ENCODE measurements at places on chromosomes 5 and 9. TPM values are rescaled to one million over a fixed set of nuclear protein-coding genes. Genes with fewer than 3 reads are reported as not detected.

GRCh38 chr5:73266925-73267765 lies 94.2 kb downstream of the TMEM174 start:
- DNase-seq = no peak
- H3K36me3 ChIP-seq = no peaks in the 10 kb centered on the region
- no peaks in the 10 kb centered on the region for H3K4me1 ChIP-seq

DNA sequence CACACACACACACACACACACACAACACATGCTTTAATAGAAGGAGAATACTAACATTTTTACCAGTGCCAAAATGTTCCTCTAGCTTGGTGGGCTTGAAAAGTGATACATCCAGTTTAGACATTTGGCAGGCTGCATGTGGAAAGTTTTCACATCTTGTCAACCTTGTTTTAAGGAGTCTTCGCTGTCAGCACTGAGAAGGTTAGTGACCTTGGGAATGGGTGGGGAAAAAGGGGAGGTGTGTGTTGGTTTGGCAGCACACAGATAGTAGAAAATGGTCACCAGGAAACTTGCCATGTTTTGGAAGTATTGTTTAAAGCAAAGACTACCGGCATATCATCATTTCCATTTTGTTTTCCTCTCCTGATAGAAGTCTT lies 346.5 kb upstream of the ADAMTSL1 start:
- no peaks in the 10 kb centered on the region for H3K27me3 ChIP-seq
- no peak for DNase-seq
- no peak overlapping the region for H3K27ac ChIP-seq

- no peaks in the 10 kb centered on the region for H3K36me3 ChIP-seq
- H3K4me3 ChIP-seq = no peak overlapping the region
- no peak overlapping the region for H3K27ac ChIP-seq
- no peaks in the 10 kb centered on the region for H3K4me1 ChIP-seq
- DNase-seq = no peak
Observed at GRCh38 chr5:106675687-106676086, 995.0 kb downstream of the EFNA5 start.

- H3K4me3 ChIP-seq = no peak overlapping the region
- DNase-seq = no peak
- no peaks in the 10 kb centered on the region for H3K27me3 ChIP-seq
- H3K36me3 ChIP-seq = no peaks in the 10 kb centered on the region
- H3K27ac ChIP-seq = no peak overlapping the region
- no peaks in the 10 kb centered on the region for H3K4me1 ChIP-seq
Observed at GRCh38 chr5:28355831-28356230, 1317.4 kb upstream of the CDH9 start.

GRCh38 chr5:39014561-39014960 lies 59.6 kb downstream of the RICTOR start:
- DNase-seq = no peak
- H3K4me1 ChIP-seq = no peaks in the 10 kb centered on the region
- no peak overlapping the region for H3K4me3 ChIP-seq
- H3K27me3 ChIP-seq = no peaks in the 10 kb centered on the region
- no peak overlapping the region for H3K27ac ChIP-seq

DNA sequence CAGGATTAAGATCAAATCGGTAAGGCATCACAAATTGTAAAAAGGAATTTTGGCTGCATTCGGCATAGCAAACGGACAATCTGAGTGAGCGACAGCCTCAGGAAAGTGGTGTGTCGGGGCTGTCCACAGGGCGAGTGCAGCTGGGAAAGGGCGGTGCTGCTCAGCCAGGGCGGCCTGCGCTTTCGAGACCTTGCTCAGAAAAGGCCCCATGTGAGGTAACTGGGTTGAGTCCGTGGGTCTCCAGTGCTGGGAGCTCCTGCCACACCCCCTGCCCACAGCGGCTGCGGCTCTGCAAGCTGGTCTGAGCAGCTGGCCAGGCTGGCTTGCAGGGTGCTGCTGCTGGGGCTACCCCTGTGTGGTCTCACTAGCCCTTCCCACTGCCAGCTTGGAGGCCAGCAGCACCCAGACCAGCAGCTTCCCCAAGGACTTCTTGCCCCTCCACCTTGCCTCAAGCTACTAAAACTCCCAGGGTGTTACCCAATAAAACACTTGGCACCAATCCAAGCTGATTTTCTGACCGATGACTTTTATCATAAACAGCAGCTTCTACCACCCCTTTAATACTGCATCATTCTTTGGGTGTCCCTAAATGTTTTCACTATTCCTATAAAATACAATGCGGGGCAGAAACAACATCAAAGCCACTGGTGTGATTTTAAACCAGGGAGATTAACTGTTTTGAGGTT lies 6.2 kb downstream of the SURF2 start:
- H3K27me3 ChIP-seq = no peaks in the 10 kb centered on the region
- H3K36me3 ChIP-seq = peaks cover 73% of the 10 kb centered on the region
- peaks cover 23% of the 10 kb centered on the region for H3K4me1 ChIP-seq
- H3K27ac ChIP-seq = no peak overlapping the region
- DNase-seq = no peak

DNA sequence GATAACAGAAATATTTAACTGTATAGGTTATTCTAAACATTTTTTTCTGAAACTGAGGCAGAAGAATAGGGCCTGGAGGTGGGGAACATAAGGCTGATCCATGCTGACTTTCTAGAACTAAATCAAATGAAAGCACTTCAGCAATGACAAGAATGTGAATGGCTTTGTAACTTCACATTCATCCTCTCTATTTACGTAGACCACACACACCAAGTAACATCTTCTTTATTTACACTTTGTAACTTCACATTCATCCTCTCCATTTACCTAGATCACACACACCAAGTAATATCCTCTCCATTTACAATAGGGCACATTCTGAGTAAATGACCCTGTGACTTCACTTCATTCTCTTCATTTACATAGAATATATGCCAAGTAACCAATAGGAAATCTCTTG lies 251.8 kb upstream of the CDH9 start:
- no peak for DNase-seq
- no peak overlapping the region for H3K27ac ChIP-seq
- no peaks in the 10 kb centered on the region for H3K27me3 ChIP-seq
- no peak overlapping the region for H3K4me3 ChIP-seq
- H3K36me3 ChIP-seq = no peaks in the 10 kb centered on the region

GRCh38 chr5:111511831-111512374 lies 432 bp downstream of the STARD4 start:
- peaks cover 31% of the 10 kb centered on the region for H3K4me1 ChIP-seq
- no peak for DNase-seq
- no peaks in the 10 kb centered on the region for H3K27me3 ChIP-seq
- H3K4me3 ChIP-seq = peak overlapping the region; percentile 87
- peak overlapping the region; percentile 69 for H3K27ac ChIP-seq

GRCh38 chr5:149500922-149501582 lies 50.2 kb downstream of the CSNK1A1 start:
- no peaks in the 10 kb centered on the region for H3K27me3 ChIP-seq
- no peak overlapping the region for H3K27ac ChIP-seq

DNA sequence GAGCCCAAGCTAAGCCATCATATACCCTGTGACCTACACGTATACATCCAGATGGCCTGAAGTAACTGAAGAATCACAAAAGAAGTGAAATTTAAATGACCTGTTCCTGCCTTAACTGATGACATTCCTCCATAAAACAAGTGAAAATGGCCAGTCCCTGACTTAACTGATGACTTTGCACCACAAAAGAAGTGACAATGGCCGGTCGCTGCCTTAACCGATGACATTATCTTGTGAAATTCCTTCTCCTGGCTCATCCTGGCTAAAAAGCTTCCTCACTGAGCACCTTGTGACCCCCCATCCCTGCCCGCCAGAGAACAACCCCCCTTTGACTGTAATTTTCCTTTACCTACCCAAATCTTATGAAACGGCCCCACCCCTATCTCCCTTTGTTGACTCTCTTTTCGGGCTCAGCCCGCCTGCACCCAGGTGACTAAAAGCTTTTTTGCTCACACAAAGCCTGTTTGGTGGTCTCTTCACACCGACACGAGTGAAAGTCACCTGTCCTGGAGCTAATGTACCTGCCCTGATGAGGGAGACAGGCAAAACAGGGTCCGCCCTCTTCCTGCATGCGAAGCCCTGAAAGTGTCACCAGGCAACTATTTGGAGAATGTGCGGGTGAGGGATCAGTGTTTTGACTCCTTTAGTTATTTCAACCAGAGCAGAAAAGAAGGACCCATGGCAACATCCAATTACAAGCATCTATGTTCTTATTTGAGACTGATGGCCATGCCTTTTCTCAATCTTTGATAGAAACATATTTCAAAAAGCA lies 266.1 kb downstream of the SMARCA2 start:
- no peaks in the 10 kb centered on the region for H3K4me1 ChIP-seq
- DNase-seq = no peak
- H3K36me3 ChIP-seq = no peaks in the 10 kb centered on the region
- no peak overlapping the region for H3K4me3 ChIP-seq
- H3K27ac ChIP-seq = no peak overlapping the region

DNA sequence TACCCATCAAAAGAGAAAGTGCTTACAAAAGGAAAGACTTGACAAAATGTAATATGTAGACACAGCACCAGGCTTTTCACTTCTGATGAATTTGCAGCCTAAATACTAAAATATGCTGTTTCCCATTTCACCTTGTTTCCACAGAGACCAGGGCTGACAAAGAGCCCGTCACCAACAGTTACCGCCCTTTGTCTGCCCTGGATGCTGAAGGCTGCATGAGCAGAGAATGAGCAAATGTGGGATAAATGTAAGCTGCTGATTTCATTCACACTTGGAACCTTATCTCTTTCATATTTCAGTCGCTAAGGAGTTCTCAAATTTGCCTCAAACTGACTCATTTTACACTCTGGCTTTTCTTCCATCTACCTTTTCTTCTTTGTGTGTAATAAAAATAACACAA lies 213.9 kb downstream of the TMEM167A start:
- no peaks in the 10 kb centered on the region for H3K27me3 ChIP-seq
- no peak overlapping the region for H3K27ac ChIP-seq
- H3K36me3 ChIP-seq = no peaks in the 10 kb centered on the region
- no peaks in the 10 kb centered on the region for H3K4me1 ChIP-seq

- DNase-seq = no peak
- no peak overlapping the region for H3K4me3 ChIP-seq
- H3K36me3 ChIP-seq = no peaks in the 10 kb centered on the region
- H3K27me3 ChIP-seq = peaks cover 6% of the 10 kb centered on the region
- H3K4me1 ChIP-seq = no peaks in the 10 kb centered on the region
- no peak overlapping the region for H3K27ac ChIP-seq
Observed at GRCh38 chr9:74810200-74810599, 77.5 kb downstream of the TRPM6 start.

- no peaks in the 10 kb centered on the region for H3K36me3 ChIP-seq
- no peaks in the 10 kb centered on the region for H3K27me3 ChIP-seq
- H3K4me3 ChIP-seq = no peak overlapping the region
Observed at GRCh38 chr9:113626735-113627495, 163.4 kb downstream of the RGS3 start.

DNA sequence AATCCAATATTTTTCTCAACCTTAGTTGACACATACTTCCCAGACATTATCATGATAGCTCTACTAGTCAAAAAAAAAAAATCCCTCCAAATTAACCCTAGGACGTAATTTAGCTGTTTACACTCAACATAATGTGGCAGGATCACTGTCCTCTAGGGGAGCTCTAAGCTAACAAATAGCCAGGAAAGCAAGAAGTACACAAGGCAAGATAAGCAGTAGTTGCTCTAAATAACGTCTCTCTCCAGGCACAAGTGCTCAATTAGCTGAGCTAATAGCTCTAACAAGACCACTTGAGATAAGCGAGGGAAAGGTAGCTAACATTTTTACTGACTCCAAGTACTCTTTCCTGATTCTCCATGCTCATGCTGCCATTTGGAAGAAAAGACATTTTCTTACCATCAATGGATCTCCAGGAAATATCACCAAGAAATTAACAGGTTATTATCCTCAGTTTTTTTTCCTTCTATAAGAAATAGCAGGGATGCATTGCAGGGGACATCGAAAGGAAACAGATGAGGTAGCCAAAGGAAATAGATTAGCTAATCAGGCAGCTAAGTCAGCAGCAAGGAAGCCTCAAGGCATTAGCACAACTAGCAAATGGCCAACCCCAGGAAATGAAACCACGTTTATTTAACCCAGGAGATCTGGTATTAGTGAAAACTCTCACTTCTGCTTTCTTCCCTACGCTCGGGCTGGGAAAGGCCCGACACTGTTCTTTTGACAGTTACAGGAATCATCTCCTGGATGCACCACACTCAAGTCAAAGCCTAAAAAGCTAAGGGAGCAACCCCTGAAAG lies 614.1 kb downstream of the PTPRD start:
- H3K36me3 ChIP-seq = no peaks in the 10 kb centered on the region
- no peak overlapping the region for H3K27ac ChIP-seq
- H3K4me3 ChIP-seq = no peak overlapping the region
- DNase-seq = no peak
- no peaks in the 10 kb centered on the region for H3K27me3 ChIP-seq
- H3K4me1 ChIP-seq = no peaks in the 10 kb centered on the region

GRCh38 chr5:64667068-64667467 lies 23.2 kb upstream of the SHISAL2B start:
- no peak overlapping the region for H3K27ac ChIP-seq
- H3K27me3 ChIP-seq = peaks cover 4% of the 10 kb centered on the region
- no peak overlapping the region for H3K4me3 ChIP-seq
- no peaks in the 10 kb centered on the region for H3K4me1 ChIP-seq

Gene CDH6
- not detected for total RNA-seq

Gene ATP10B
- total RNA-seq = not detected

Gene ANKRD31
- total RNA-seq = 0.52 TPM

All from CD4-positive, CD25-positive, alpha-beta regulatory T cell (primary cell).